ENCODE measurements at places on chromosomes 3 and 15.

GRCh38 chr3:172367205-172368105 lies 80.8 kb downstream of the GHSR start:
- no peak for DNase-seq

DNA sequence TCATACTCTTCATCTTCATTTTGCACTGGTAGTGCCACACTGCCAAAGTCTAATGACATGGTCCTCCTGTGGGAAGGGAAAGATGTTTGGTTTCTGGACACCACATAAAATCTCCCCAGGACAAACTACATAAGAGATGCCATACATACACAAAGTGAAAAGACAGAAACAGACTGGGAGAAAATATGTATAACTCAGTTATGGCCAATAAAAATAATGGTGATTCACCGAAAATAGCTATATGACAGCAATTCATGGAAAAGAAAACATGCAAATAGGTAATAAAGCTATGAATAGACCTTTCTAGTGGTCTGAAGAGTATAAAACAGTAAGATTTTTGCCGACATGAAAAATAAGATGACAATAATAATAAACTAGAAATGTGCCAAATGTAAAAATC lies 5.3 kb downstream of the CEP152 start:
- no peak for DNase-seq

DNA sequence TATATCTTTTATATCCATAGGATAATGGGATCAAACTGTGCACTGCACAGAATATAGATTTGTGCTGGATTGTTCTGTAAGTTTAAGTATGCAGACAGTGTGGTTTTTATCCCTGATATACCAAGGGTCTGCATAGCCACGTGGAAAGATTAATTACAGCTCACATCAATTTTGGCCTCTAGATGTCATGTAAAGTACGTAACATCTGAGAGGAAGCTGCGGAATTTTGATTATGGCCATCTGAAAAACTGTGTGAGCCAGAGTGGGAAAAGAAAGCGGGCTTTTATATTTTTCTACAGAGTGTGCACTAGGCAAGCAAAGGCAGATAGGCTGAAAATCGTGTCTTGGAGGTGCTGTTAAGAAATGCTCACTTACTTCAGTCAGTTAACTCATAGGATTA lies 562.7 kb downstream of the GBE1 start:
- no peak for DNase-seq

DNA sequence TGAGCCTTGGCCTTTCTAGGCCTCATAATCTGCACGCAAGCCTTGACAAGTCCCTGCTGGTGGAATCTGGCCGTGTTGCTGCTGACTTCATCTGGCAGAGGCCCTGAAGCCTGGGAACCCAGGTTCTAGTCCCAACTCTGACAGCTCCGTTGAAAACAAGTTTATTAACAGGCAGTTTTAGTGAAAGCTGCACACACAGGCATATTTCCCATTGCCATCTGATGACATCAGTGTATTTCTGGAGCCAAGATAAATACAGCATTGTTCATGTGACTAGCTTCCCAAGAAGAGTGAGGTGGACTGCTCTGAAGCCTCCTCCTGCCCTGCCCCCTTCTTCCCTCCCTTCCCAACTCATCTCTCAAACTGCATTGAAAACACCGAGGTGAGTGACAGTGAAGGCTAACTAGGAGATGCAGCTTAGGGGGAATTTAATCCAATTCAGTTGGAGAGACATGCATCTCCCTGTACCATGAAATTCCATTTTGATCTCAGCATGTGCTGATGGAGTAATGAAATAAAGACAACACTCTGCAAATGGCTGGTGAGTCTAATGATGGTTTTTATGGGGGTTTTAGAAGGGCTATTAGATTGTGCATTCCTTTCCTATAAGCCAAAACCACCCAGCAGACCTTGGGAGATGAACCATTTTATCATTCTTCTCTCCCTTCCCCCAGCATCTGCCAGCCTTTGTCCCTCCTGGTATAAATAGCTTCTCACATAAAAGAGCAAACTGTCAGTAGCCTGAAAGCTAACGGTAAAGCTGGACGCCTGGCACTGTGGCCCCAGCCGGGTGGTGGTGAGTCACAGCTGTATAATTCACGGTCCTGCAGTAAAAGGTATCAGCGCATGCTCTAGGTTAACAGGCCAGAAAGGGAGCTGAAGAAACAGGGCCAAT lies 38.0 kb downstream of the PRICKLE2 start:
- DNase-seq, result no peak

- no peak for DNase-seq
These were observed 50.8 kb upstream of the SMAD6 start for GRCh38 chr15:66651198-66651597.

- DNase-seq, result no peak
These were observed 758.4 kb downstream of the NSUN3 start for GRCh38 chr3:94821241-94821640.

Data from CD4-positive, alpha-beta T cell treated with Interleukin-6 at 100 ng/mL for 8 hours (primary cell).